ENCODE measurements at places on chromosomes 2 and 18.

GRCh38 chr2:62928015-62928414, 122.6 kb upstream of the OTX1 start:
- no peak for DNase-seq
- H3K4me3 ChIP-seq: no peak overlapping the region
- H3K4me1 ChIP-seq: peaks cover under 1% of the 10 kb centered on the region

- no peak overlapping the region for H3K4me3 ChIP-seq
- no peak overlapping the region for H3K27ac ChIP-seq
- H3K36me3 ChIP-seq: peaks cover 15% of the 10 kb centered on the region
- DNase-seq: no peak
- no peaks in the 10 kb centered on the region for H3K4me1 ChIP-seq
- no peaks in the 10 kb centered on the region for H3K27me3 ChIP-seq
Measured at GRCh38 chr2:70161069-70161534, 29.7 kb downstream of the C2orf42 start.

DNA sequence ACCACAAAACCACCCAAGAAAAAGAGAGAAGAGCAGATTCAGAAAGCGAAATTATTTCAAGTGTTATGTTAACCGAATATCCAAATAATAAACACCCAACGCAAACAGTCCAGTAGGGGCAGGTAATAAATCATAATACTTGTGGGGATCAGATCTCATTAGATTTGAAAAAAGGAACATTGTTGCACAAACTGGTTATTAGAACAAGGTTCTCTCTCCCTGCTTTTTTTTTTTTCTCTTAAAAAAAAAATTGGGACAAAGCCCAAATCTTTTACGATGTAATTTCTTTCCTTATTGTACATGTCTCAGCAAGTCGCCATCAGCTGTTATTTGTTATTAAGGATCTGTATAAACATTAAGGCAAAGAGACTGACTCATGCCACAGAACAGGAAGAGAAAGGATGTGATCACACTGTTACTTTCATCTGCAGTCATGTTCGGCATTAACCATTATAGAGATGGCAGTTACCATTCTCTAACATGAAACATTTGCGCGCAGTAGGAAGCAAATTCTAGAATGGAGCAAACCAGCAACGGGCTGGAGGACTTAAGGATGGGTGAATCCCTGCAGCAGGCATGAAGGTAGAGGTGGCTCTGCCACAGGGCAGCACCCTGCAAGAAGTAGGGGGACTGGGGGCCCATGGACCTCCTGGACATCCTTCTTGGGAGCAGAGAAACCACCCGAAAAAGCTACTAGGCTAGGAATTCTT, 42.0 kb downstream of the EPHA4 start:
- no peaks in the 10 kb centered on the region for H3K36me3 ChIP-seq
- peak overlapping the region; percentile 43 for H3K27ac ChIP-seq
- H3K4me3 ChIP-seq: no peak overlapping the region
- peaks cover 47% of the 10 kb centered on the region for H3K4me1 ChIP-seq
- DNase-seq: peak; percentile 77

DNA sequence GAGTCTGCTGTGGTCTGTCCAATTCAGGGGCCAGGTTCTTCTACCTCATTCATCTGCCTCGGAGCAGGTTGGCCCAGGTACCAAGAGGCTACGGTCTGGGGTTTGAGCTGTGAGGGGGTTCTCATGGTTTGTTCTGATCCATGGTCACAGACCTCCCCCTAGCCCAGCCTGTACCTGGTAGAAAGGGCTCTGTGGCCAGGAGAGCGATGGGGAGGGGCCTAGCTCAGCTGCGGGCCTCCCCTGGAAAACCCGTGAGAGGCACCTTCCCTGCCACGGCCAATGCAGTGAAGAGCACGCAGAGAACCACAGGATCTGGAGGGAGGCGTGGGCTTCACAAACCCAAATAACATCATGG, 19.6 kb upstream of the ALLC start:
- DNase-seq: no peak
- H3K4me1 ChIP-seq: no peaks in the 10 kb centered on the region
- no peak overlapping the region for H3K27ac ChIP-seq
- H3K27me3 ChIP-seq: no peaks in the 10 kb centered on the region

DNA sequence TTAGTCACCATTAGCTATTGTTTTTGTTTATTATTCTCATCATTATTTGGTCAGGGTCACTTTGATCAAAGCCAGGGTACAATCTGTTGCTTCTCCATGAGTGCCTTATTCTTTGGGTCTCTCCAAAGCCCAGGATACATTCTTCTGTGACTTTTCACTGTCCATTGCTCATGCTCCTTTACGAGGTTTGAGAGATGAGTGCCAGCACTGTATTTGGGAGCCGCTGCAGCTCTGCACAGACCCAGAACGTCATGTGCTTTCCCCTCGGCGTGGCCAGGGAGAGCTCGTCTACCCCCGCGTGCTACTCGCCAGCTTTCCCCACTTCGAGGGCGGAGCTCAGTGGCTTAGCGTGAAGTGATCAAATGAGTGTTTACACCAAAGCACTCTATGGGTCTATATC, 123.7 kb downstream of the COL6A3 start:
- no peak overlapping the region for H3K4me3 ChIP-seq
- peak; percentile 90 for DNase-seq
- no peaks in the 10 kb centered on the region for H3K36me3 ChIP-seq
- peaks cover 5% of the 10 kb centered on the region for H3K4me1 ChIP-seq
- H3K27ac ChIP-seq: peak overlapping the region; percentile 80
- H3K27me3 ChIP-seq: no peaks in the 10 kb centered on the region

DNA sequence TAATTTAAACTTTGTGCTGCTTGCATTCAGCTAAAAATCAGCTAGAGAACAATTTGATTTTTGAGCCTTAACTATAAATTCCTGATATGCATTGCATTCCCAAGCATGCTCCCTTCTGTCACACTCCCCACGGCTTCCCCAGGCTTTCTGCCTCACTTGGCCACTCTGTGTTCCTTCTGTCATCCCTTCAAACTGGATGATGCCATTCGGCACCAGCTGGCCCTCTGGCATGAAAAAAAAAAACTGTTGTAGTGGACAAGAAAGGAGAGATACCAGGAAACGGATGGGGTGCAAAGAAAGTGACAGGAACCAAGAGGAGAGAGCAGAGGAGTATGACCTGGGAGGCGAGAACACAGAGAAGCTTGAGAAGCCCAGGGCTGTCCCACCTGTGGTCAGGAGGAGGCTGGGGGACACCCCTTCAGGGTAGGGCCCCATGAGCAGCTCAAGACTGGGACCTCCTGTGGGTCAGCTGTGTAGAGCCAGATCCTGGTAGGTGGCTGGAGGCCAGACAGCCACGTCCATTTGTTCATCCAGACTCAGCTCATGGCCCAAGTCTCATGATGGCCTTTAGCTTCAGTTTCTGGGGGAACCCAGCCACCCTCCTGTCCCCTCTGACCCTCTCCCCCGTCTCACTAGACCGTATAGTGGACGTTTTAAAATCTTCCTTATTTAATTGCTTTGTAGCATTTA, 211.8 kb downstream of the GBX2 start:
- H3K4me1 ChIP-seq: no peaks in the 10 kb centered on the region
- H3K4me3 ChIP-seq: no peak overlapping the region
- DNase-seq: no peak

DNA sequence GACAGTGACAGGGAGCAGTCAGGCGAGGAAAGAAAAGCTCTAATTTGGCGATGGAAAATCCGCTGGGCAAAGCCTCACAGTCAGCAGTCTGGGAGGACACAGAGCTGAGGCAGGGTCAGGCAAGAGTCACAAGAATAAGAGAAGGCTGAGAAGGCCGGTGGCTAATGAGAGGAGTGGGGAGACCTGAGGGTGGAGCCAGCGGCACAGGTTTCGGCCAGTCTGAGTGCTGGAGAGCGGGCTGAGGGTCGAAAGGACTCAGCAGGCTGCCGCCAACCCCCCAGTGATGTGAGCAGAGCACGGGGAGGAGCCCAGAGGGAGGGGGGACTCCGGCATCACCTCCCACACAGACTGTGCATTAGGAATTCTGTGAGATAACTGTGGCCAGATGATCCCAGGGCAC, 500.6 kb upstream of the MYT1L start:
- no peaks in the 10 kb centered on the region for H3K4me1 ChIP-seq
- H3K27me3 ChIP-seq: no peaks in the 10 kb centered on the region
- H3K4me3 ChIP-seq: no peak overlapping the region
- H3K27ac ChIP-seq: no peak overlapping the region

- no peak for DNase-seq
- H3K4me3 ChIP-seq: no peak overlapping the region
- H3K27ac ChIP-seq: no peak overlapping the region
- no peaks in the 10 kb centered on the region for H3K27me3 ChIP-seq
- peaks cover 26% of the 10 kb centered on the region for H3K36me3 ChIP-seq
Measured at GRCh38 chr2:47015206-47015605, 99.6 kb upstream of the MCFD2 start.

GRCh38 chr2:140248623-140249022, 1468.4 kb upstream of the NXPH2 start:
- no peak for DNase-seq
- H3K27ac ChIP-seq: no peak overlapping the region
- no peak overlapping the region for H3K4me3 ChIP-seq
- H3K4me1 ChIP-seq: no peaks in the 10 kb centered on the region
- H3K36me3 ChIP-seq: no peaks in the 10 kb centered on the region
- no peaks in the 10 kb centered on the region for H3K27me3 ChIP-seq

DNA sequence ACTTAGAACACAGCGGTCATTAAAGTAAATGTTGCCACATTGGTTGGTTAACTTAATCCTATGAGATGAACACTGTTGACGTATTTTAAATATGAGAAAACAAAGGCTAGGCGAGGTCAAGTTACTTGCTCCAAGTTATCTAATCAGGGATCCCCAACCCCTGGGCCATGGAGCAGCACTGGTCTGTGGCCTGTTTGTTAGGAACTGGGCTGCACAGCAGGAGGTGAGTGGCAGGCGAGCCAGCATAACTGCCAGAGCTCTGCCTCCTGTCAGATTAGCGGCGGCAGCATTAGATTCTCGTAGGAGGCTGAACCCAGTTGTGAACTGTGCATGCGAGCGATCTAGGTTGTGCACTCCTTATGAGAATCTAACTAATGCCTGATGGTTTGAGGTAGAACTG, 878.9 kb downstream of the CPS1 start:
- DNase-seq: no peak
- no peak overlapping the region for H3K27ac ChIP-seq

- no peaks in the 10 kb centered on the region for H3K36me3 ChIP-seq
- no peaks in the 10 kb centered on the region for H3K27me3 ChIP-seq
- H3K27ac ChIP-seq: no peak overlapping the region
- no peak for DNase-seq
- no peaks in the 10 kb centered on the region for H3K4me1 ChIP-seq
- no peak overlapping the region for H3K4me3 ChIP-seq
Measured at GRCh38 chr18:69267895-69268294, 132.8 kb upstream of the DOK6 start.

DNA sequence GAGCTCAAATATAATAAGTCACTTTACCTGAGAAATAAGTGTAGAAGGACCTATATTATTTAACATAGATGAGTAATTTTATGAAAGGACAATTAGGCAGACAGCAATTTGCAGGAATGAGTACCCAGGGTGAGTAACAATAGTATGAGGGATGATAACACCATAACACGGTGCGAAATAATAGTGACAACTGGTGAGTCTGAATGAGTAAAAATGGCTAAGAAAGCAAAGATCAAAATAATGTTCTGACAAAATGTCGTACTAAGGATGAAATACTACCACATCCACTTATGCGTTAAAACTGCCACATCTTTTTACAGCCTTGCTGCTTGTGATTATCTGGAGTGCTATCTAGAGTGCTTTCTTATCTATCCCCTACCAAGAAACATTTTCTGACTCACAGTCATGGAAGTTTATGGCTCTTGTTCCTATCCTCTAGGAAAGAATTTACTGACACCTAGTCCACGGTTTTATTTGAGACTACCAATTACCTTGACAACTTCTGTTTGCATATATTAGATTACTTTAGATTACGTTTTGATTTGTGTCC, 929.7 kb downstream of the LRP1B start:
- H3K36me3 ChIP-seq: no peaks in the 10 kb centered on the region
- no peaks in the 10 kb centered on the region for H3K4me1 ChIP-seq
- DNase-seq: no peak
- H3K4me3 ChIP-seq: no peak overlapping the region
- no peak overlapping the region for H3K27ac ChIP-seq
- no peaks in the 10 kb centered on the region for H3K27me3 ChIP-seq

Measured in lung (tissue), 17 donors.